ENCODE measurements at places on chromosomes 6 and 20.

DNA sequence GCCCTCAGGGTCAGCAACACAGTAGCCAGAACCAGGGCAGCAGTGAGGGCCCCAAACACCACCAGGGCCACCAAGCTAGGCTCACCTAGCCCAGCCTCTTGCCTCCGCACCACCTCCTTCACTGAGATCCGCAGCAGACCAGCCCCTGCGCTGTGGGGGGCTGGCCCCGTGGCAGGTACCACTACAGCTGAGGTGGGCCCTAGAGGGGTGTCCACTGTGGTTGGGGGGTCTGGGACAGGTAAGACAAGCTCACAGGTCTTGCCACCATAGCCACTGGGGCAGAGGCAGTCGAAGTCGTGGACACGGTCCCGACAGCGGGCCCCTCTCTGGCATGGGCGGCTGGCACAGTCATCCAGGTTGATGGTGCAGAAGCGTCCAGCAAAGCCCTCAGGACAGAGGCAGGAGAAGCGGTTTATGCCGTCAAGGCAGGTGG, 4.6 kb downstream of the DLK2 start:
- DNase-seq, result no peak

DNA sequence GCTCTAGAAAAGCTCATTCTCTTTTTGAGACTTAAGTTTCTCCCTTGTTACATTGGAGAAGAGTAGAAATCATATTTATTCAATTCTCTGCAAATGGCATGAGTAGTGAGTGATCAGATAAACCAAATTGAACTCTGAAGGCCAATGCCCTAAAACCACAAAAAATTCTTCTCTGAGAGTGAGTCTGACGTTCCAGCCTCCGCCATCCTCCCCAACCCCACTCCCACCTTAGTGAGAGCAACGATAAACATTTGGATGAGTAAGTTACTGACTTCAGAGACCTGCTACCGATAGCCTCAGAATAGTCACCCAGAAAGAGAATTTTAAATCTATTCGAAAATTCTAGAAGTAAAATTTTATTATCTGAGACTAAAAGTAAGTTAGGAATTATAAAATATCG, 94.6 kb downstream of the TFAP2A start:
- no peak for DNase-seq

- DNase-seq, result no peak
These were observed 178.1 kb upstream of the MARCKS start for GRCh38 chr6:113679051-113679450.

GRCh38 chr6:12017876-12018401, 5.8 kb downstream of the HIVEP1 start:
- no peak for DNase-seq

- DNase-seq, result peak; percentile 55
These were observed 27.9 kb downstream of the PPARD start for GRCh38 chr6:35370124-35370741.

GRCh38 chr6:151247490-151247889, 7.7 kb downstream of the AKAP12 start:
- no peak for DNase-seq

GRCh38 chr20:41006126-41006935, 22.3 kb upstream of the TOP1 start:
- no peak for DNase-seq
